ENCODE measurements at places on chromosomes 2 and 18.

DNA sequence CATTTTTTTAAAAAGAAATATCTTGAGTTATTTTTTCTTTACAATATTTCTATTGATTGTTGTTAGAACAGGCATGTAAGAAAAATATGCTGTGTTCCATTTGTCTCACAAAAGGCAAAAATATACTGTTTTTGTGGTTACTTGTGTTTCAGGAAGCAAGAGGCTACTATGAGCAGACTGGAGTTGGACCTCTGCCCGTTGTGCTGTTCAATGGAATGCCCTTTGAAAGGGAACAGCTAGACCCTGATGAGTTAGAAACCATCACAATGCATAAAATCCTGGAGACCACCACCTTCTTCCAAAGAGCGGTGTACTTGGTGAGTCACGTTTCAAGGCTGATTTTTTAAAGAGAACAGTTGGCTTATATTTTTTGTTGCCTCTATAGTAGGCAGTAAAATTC, 54.7 kb downstream of the UGGT1 start:
- no peak for DNase-seq

- no peak for DNase-seq
Observed at GRCh38 chr2:240299710-240300068, 135.8 kb upstream of the GPC1 start.

- no peak for DNase-seq
Observed at GRCh38 chr2:72712304-72712703, 113.5 kb downstream of the EXOC6B start.

DNA sequence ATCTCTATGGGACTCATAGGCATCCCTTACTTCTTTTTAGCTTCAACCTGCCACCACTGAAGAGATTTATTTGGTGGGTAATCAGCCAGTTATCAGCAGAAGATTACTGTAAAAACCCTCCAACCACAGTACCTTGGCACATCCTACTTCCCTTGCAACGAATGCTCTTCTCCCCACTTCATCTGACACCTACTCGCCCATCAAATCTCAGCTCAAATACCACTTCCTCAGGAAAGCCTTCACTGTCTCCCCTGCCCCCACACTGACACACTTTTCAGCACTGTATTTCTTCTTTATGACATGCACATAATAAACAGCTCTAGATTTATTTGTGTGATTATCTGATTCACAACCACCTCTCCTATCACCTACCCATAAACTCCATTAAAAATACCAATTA, 3.1 kb downstream of the KDSR start:
- no peak for DNase-seq

DNA sequence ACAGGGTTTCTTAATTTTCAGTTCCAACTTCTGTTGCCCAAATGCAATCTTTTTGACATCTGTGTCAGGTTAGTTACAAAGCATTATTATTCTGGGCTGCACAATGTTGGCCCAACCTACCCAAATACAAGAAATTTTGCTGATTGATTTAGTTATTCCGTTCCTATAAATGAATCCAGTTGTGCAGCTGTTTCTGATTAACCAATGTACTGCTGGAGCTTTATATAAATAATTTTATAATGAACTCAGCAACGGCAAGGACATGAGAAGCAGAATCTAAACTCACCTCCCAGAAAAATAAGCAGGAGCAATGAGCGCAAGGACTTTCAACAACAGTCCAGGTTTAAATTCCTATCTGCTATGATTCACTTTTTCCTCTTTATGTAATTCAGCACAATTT, 76.3 kb upstream of the WIPF1 start:
- DNase-seq = no peak

GRCh38 chr2:118986738-118987137, 44.7 kb downstream of the MARCO start:
- no peak for DNase-seq

DNA sequence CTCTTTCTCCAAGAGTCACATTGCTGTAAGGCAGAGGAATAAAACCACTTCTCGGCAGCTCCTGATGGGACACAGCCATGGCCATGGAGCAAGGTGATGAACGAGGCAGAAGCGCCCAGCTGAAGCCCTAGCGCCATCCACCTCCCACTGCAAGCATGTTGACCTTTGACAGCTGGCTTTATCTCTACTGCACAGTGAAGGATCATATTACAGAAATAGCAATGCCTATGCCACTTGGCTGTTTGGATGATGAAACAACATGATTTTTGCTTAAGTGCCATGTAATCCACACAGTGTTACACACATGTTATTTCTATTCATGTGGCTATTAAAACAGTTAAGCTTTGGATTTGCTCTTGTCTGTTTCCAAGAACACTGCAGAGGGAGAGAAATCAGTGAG, 167.7 kb downstream of the VAPA start:
- no peak for DNase-seq

- no peak for DNase-seq
Observed at GRCh38 chr2:16034975-16035746, 94.8 kb downstream of the MYCN start.

DNA sequence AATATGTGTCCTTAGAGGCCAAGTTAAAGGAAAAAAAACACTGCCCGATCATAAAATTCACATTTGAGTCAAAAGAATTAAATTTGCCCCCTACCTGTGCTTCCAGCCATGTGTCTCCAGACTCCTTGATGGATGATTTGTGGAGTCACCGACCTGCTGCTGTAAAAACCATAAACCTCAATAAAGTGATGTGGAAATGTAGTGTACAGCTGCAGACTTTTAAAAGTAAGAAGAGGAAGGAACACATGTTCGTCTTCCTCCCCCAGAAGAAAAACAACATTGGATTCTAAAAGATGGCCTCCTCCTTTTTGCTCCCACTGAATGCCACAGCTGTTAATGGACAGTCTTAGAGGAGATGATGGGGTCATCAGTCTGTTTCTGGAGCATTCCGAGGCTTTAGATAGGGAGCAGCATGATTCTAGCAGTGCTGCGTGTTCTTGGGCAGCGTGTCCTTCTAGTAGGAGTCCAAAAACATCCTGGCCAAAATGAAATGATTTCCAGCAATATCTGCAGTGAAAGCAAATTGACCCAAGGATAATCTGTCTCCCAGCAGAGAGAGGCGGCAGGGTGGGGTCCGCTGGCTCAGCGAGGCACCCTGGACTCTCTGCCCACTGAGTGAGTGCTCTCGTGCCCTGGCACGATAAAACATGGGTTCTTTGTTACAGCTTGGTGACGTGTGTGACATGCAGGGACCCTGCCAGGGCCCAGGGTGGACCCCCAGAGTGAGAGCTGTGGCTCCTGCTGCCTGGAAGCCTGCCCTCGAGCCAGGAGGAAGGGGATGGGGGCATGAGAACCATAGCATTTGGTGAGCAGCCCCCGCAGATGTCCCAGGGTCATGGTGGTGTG, 196.1 kb downstream of the FAM210A start:
- no peak for DNase-seq

DNA sequence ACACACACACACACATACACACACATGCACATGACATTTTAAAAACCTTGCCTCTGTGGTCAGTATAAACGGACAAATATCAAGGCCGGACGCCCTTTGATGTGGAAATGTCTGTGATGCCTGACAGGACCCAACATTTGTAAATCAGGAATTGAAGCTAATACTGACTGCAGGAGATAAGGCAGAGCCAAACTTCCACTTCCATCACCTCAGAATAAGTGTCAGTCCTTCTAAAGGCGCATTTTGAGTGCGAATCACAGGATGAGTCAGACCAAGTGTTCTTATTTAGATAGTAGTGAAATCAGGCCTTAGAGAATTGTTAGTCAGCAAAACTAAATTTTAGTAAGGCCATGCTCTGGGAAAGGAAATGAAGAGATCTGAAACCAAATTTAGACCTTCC, 211.7 kb upstream of the LRATD1 start:
- DNase-seq = no peak

DNA sequence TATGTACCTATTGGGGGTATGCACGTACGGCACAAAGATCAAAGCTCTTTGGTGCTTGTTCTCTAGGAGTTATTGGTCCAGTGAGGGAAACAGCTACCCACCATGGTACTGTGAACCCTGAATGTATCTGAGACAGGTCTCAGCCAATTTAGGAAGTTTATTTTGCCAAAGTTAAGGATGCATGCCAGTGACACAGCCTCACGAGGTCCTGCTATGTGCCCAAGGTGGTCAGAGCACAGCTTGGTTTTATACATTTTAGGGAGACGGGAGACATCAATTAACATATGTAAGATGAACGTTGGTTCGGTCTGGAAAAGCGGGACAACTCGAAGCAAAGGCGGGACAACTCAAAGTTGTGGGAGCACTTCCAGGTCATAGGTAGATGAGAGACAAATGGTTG, 75.8 kb downstream of the SOWAHC start:
- DNase-seq = no peak

DNA sequence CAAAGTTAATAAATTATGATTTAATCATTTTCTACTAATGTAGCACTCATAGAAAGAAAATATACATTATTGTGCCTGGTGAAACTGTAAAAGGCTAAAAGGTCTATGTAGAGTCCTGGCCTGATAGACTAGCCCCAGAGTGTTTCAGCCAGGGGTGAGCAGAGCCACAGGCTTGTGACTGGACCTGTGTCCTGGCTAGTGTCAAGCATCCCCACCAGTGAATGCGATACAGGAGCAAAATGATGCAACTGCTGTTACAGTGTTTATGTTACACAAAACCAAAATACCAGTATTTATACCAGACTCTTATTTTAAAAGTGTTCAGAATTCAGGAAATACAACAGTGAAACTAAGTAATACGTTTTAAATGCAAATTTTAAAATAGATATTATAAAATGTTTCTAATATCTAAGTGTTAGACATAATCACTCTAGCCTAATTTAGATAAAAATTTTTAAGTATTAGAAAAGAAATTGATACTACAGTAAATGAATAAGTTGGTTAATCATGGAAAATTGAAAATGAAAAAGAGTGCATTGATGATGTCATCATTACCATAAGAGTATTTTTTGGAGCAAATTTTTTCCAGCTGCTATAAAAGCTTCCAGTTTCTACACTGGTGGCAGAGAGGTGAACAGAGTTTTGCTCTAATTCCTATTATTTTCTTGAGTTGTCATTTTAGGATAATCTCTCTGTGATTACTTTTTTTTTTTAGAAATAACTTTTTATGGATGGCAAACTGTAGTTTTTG, 6.2 kb upstream of the TSPYL6 start:
- no peak for DNase-seq

DNA sequence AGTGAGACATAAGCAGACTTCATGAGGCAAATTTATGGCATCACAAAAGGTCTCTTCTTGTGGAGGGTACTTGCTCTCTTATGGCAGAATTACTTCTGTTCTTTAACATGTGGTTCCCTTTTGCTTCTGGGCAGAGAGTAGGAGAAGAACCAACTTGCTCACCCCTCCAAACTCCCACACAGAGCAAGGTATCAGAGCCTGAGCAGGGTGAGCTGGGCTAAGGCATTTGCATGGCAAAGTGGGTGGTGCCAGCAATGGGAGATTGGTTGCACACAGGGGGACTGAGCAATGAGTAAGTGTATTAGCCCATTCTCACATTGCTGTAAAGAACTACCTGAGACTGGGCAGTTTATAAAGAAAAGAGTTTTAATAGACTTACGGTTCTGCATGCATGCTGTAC, 64.2 kb upstream of the ITGB6 start:
- DNase-seq = no peak

DNA sequence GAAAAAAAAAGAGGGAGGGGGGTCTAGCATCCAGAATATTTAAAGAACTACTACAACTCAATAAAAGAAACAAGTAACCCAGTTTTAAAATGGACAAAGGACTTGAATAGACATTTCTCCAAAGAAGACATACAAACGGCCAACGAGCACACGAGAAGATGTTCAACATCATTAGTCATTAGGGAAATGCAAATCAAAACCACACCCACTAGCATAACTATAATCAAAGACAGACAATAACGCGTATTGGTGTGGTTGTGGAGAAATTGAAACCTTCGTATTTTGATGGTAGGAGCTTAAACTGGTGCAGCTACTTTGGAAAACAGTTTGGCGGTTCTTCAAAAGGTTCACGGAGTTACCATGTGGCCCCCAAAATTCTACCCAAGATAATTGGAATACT, 64.3 kb upstream of the CAB39 start:
- DNase-seq = no peak

DNA sequence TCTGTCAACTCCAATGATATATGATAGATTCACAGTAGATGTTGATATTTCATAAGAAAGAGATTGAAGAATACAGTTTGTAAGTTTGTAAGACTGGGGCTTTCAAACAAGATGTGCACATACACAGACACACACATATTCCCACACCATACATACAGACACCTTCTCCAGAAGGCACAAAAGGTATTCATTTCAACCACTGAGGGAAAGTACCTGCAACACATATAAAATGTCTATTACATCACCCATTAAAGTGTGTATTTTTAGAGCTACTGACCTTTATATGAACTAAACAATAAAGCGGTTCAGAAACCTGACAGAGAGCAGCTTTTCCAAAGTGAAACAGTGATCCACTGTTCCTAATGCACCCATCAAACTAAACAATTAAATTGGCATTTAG, 53.3 kb downstream of the CCDC148 start:
- DNase-seq = no peak

DNA sequence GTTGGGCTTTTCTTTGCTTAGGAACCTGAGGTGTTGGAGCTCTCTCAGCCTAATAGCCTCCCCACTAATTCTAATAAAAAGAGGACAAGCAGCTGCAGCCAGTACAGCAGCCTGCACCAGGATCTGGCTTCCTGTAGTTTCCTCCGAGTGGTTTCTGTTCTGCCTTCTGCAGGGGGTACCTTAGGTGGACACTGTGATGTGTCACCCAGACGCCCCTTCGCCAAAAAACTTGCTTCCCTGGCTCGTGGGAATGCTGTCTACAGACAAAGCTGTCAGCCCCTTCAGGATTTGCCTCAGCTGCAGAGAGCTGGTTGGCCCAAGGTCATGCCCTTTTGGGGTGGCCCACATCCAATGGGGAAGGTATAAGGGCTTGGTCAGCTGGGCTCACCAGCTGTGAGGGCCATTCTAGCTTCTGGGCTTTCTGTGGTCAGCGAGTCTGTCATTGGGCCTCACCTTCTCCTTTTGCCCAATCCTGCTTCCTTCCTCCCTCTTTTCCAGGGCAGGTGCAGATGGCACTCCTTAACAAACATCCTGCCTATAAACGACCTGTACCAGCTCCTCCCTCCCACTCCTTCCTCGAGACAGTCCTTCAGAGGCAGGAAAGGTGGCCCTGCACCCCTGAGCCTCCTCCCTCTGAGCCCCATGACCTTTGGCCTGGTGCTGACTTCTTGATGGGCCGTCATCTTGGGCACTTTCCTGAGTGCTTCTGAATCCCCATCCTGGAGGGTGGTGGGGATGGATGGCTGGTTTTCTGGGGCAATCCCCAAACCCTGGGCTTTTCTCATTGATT, 44.0 kb upstream of the ROCK2 start:
- DNase-seq = no peak
